ENCODE measurements at places on chromosomes 16 and 17. TPM values are rescaled to one million over a fixed set of nuclear protein-coding genes. Genes with fewer than 3 reads are reported as not detected.

Gene PRAC1
- polyA plus RNA-seq, result not detected

Gene SLC9A5
- polyA plus RNA-seq, result 0.18 TPM

Gene JMJD8
- polyA plus RNA-seq, result 43.2 TPM

Gene GRAPL
- 3.9 TPM for polyA plus RNA-seq

Gene G6PC1
- polyA plus RNA-seq, result not detected

Gene PIRT
- not detected for polyA plus RNA-seq

Gene CETP
- polyA plus RNA-seq, result 0.17 TPM

Gene TPSD1
- polyA plus RNA-seq, result not detected

Gene IL17C
- polyA plus RNA-seq, result not detected

Gene MYH3
- polyA plus RNA-seq, result 0.38 TPM

Gene ATXN7L3
- polyA plus RNA-seq, result 18.1 TPM
